ENCODE measurements at places on chromosomes 2 and 18.

DNA sequence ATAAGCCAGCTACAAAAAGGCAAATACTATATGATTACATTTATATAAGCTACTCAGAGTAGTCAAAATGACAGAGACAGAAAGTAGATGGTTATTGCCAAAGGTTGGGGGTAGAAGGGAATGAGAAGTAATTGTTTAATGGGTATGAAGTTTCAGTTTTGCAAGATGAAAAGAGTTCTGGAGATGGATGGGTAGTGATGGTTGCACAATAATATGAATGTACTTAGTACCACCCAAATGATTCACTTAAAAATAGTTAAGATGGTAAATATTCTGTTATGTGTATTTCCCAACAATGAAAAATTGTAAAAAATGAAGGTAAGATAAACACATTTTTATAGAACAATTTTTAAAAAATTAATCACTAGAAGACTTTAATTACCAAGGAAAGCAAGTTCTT is 448.4 kb downstream of the ADCYAP1 start:
- DNase-seq: no peak

- DNase-seq: peak; percentile 89
Observed at GRCh38 chr2:16105669-16106281, 165.4 kb downstream of the MYCN start.

GRCh38 chr2:219186754-219187456 is 8.8 kb downstream of the RETREG2 start:
- no peak for DNase-seq

DNA sequence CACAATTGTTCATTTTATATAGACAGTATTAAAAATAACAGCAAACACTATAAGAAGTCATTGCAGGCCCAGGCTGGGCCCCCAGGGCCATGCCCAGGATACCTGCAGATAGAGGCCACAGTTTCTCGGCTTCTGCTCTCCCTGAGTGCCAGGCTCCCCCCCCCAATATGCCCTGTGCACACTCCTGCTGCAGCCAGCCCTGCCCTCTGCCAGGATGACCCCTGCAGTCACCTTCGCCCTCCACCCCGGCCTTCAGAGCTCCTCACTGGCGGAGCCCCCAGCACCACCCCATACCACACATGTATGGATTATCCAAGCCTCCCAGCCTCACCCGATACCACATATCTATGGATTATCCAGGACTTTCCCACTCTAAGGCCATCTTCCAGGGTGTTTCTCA is 104.5 kb downstream of the TPO start:
- no peak for DNase-seq

DNA sequence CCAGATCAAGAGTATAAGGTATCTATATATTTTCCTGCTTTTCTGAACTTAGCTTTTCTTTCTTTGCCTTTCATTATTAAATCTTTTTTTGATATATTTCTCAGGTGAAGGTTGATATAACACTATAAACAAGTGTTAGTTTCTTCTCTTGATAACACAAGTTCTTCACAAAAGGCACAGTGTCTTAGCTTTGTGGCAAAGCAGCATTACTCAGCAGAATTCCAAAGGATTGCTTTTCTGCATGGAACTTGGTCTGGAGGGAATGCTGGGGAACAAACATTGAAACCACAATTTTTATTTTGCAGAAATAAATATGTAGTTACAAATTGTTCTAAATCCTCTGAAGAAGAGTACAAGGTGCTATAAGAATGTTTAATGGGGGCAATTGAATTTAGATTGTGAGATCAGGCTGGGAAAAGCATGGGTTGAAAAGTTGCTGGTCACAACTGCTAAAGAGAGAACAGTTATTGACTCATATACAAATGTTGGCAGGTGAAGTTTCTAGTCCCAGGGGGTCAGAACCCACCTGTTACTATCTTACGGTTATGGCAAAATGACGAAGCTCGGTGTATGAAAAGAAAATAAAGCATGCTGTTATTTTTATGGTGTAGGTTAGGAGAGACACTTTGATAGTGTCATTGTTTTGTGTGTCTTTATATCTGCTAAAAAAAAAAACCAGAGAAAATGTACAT is 68.2 kb downstream of the UBR3 start:
- DNase-seq: no peak

DNA sequence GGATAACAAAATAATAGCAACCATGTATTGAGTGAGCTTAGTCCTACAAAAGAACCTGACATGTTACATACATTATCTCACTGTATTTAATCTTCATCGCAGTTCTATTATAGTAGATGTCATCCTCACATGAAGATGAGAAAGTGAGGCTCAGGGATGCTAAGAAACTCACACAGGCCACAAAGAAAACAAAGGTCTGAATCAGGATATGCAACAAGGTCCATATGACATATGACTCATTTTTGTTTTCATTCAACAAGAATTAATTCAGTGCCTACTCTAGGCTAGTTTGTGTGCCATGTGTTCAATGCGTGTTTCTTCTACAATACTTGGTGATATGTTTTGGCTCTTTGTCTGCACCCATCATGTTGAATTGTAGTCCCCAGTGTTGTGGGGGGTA is 219.7 kb upstream of the EPHA4 start:
- DNase-seq: no peak

DNA sequence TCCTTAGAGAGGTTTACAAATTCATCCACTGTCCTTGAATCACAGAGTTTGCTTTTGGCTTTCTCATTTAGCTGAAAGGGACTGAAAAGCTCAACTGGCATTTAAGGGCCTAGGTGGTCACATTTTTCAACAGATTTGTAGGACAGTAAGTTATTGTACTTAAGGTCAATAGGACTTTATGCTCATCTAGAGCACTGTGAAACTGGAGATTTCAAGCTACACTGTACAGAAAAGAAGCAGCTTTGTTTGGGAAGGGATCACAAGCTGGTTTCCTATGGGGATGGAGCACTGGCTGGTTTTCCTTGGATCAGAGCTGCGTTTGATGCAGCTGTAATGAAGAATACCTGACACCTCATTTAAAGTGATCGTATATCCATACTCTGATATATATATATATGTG is 482.7 kb downstream of the FBXO15 start:
- DNase-seq: no peak

DNA sequence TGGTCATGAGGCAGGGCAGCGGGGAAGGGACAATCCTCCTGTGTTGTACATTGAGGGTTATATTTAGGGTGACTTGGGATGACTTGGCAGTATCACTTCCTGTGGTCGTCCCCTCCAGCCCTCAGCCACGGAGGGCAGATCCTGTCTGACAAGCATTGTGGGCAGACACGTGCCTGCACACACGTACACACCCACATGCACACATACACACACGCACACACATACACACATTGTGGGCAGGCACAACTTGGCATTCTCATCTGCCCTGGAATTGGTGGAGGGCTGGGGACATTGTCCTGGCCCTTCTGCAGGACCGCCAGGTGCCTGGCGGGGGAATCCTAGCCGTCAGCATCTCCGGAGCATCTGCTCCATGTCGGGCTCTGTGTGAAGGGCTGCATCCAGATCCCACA is 47.6 kb downstream of the ODC1 start:
- no peak for DNase-seq

- DNase-seq: no peak
Observed at GRCh38 chr2:220664272-220665107, 907.6 kb downstream of the EPHA4 start.

GRCh38 chr2:36371928-36372391 is 16.4 kb downstream of the CRIM1 start:
- DNase-seq: no peak

DNA sequence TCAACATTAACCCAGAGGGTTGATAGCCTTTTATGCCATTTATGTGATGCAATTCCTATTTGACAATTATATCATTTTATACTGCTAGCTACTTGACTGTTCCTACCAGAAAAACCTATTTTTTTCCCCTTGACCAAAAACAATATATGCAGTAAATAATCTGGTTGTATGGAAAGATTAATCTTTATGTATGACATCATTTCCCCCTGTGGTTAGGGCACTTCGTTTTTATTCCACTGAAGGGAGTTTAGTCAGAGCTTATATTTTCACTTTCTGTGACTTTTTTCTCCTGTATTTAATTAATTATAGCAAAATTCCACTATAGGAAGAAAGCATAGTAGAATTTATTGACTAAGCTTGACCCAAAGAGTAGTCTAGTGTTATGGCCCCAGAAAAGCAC is 107.6 kb downstream of the HAUS1 start:
- no peak for DNase-seq

DNA sequence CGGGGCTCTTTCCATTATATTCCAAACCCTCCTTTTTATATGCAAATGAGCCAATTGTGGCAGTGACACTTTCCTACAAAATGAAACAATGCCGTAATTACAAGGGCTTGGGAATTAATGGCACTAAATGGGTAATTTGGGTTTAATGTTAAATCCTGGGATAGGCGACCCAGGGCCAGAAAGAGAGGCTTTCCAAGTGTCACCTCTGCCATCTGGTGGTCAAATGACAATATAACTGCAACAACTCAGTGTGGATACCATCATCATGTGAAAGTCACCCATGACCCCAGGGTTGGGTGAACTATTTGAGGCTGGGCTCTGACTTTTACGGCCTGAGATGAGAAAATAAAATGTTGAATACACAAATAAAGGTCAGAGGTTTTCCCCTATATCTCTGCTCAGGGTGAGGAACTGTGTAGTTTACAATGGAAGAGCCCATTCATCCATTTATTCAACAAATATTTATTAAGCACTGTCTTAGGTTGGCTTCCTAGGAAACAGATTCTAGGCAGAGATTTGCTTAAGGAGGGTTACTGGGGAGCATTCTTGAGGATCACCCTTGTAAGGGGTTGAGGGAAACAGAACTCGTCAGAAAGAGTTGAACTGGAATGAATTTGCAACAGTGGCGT is 13.6 kb upstream of the THADA start:
- DNase-seq: peak; percentile 22

DNA sequence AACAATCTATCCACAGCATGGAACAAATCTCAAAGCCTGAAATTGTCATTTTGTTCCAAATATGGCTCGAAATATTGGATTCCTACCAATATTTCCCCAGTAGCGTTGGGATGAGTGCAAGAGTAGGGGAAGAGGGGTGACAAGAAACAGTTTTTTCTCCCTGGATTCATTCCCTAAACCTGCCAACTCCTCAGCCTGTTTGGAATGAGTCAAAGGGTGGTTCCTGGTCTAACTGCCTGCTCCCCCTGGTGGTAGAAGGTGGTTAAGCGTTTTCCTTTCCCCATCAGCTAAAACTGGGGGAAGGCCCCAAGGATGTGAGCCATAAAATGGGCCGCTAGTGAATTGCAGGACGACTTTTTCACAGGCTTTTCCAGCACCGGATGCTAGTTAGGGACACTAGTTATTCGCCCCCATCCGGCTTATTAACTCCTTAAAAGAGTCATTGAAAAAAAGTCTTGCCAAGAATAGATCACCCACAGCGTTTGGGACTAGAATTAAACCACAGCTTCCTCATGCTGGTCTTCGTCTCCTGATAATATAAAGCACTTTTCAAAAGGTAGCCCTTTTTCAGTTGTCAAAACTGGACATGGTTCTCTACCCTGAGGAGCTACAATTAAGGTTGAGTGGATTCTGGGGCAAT is 72.5 kb downstream of the DHRS9 start:
- peak; percentile 78 for DNase-seq

GRCh38 chr2:55430211-55430975 is 10.7 kb upstream of the CCDC88A start:
- no peak for DNase-seq

Measured in WTC11 (cell line).